ENCODE measurements at places on chromosomes 13 and 19.

- DNase-seq: no peak
These were observed 1339.4 kb downstream of the EFNB2 start for GRCh38 chr13:105196052-105196451.

DNA sequence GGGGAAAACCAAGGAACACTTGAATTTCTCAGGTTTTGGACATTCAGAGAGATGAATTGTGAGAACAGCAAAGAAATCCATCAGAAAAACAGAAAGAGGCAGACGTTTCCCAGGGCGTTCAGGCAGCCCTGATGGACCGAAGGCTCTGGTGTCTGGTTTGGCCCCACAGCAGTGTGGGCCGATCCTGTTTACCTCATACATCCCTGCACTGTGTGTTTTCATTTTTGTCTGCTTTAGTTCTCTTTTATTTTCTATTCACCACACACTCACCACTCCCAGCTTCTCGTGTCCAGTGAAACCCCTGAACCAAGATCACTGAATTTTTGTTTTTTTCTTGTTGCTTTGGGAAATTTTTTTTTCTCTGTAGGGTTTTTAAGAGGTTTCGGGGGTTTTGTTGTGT, 11.9 kb upstream of the WDR18 start:
- DNase-seq: no peak

GRCh38 chr19:13784731-13785452, 10.4 kb upstream of the ZSWIM4 start:
- no peak for DNase-seq

DNA sequence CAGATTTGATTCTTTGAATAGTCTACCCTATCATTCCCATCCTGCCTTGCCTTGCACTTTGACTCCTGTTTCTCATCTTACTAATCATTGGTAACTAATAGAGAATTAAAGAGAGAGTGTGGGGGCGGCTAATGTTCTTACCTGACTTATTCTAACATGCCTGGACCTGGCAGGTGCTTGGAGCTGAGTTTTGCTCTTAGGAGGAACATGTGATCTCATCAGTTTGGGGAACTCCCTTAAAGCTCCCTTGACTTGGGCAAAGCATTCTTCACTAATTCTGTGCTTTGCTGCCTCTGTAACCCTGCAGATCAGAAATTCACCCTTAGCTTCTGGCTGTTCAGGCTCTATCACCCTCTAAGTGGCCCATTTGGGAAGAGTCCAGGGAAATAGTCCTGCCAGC, 861.1 kb downstream of the GPC5 start:
- no peak for DNase-seq

GRCh38 chr13:49821216-49822009, 28.9 kb upstream of the KPNA3 start:
- DNase-seq: no peak

- DNase-seq: no peak
These were observed 1.8 kb downstream of the MYBPC2 start for GRCh38 chr19:50434525-50434924.

DNA sequence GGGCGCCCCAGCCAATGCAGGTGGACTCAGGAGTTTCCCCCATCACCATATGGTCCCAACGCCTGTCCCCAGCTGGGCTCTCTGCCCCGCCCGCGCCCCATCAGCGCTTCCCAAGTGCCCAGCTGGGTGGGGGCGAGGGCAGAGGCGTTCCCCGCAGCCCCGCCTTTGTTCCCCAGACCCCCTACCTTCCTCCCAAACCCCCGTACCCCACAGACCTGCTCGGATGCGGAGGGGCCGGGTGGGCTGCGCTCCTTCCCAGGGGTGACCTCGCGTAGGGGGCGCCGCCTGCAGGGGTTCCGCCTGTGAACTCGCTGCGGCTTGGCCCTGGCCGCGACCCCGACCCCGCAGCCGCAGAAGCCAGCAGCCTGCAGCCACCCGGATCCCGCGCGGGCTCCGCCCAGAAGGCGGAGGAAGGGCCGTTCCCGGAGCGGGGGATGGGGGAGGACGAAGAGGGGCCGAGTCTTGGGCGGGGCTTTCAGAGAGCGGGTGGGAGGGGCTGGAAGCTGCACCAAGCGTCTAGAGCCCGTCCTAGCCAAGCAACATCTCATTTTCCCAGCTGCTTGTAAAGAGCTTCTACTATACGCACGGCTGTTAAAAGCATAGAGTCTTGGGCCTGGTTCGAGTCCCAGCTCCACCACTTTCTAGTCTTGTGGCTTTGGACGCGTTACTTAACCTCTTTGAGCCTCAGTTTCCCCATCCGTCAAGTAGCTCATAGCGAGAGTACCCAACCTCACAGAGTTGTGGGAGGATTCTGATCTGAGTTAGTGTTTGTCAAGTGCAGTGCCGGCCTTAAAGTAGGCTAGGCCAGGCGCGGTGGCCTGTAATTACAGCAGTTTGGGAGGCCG, at the start of gene RAB3D:
Gene RAB3D (minus strand): TSS at position 404 of the 845 bp plus-strand sequence. CDS start 2,258 bp downstream, outside the sequence.
- DNase-seq: no peak

DNA sequence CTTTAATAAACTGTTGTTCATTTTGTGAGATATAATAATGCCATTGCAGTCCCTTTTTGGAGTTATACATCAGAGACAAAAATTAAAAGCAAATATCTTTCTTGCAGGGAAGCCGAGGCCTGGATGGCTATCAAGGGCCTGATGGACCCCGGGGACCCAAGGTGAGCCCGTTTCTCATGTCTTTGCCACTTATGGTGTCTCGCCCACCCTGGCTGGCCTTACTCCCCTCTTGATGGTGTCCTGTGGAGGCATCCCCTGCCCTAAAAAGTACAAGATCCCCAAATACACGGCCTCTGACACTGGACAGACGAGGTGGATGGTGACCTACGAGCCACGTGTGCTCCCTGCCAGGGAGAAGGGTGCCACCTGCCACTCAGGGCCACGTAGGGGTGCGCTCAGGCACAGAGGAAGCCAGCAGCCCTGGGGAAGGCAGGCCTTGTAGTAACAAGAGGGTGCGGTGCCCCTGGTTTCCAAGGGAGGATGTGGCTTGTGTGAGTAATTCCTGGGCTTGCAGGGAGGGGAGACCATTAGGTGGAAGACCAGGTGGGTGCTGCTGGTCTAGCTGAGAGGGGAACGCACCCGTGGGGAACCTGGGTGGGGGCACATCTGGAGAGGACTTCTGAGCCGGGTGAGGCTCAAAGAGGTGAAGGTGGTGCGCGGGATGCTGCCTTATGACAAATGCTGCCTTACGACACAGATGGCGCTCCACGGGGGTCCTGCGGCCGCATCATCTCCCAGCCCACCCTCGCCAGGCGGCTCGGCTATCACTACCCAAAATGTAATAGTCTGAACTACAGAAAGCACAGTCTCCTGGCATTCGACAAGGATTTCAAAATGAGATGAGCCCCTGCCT, 115.6 kb downstream of the RAB20 start:
- no peak for DNase-seq

DNA sequence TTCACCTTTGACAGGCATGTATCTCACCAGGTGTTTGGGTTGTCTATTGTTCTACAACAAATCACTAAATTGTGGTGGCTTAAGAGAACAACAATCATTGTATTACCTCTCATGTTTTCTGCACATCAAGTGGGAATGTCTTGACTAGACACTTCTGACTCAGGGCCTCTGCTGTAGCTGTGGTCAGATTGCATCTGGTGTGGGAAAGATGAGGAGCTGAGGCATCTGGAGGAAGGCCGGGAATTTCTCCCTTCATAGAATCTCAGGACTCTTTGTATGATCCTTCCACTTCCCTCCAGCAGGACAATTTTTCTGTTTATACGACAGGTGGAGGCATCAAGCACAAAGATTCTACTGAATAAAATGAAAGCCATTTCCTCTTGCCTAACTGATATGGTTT, 511.8 kb upstream of the NBEA start:
- DNase-seq: no peak

DNA sequence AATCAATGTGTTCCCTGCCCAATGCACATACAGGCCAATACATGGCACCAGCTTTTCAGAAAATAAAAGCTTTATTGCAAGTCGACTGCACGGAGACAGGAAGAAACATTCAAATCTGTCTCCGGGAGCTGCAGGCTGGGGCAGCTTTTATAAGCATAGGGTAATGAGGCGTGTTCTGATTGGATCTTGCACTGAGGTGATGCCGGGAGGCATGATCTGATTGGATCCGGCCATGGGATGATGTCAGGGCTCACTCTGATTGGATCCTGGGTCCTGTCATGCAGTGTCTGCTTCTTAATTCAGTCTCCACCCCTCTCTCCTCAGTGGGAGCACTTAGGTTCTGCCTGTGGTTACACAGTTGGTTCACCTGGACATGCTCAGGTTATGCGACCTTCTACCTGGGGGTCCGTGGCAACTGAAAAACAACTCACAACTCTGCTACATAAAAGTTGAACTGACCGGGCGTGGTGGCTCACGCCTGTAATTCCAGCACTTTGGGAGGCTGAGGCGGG, 11.8 kb upstream of the FBN3 start:
- DNase-seq: no peak

GRCh38 chr13:114063545-114064449, 68.6 kb downstream of the RASA3 start:
- no peak for DNase-seq

GRCh38 chr19:13847407-13848339, 29.3 kb upstream of the NANOS3 start:
- DNase-seq: peak; percentile 90

DNA sequence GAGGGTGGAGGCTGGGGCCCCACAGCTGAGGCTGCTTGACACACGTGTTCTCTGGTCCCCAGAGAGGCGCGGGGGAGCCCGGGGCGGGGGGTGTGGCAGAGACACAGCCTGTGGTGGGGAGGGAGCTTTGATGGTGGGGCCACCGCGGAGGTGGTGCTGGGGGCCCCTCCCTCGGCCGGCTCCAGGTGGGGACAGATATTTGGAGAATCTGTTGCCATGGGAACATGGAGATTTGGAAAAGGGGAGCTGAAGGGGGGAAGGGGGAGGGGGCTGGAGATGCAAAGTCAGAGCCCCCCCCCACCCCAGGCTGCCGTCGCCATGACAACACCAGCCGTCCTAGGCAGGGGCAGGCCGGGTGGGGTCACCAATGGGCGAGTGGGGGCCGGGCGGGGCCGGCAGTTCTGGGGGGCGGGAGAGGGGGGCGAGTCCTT, 1.2 kb downstream of the PRKCG start:
- no peak for DNase-seq

DNA sequence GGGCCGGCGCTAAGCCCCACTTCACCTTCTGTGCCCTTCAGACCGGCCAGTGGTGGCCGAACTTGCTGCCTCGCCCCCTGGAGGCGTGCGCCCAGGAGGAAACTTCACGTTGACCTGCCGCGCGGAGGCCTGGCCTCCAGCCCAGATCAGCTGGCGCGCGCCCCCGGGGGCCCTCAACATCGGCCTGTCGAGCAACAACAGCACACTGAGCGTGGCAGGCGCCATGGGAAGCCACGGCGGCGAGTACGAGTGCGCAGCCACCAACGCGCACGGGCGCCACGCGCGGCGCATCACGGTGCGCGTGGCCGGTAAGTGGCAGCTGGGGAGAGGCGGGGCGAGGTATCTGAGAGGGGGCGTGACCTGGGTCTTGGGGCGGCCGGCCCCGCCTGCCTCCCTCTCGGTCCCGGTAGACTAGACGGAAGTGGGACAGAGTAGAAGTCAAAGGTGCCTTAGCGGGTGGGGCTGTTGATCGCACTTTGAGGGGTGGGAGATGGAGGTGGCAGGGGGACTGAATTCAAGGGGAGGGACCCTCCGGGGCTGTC, 5.6 kb downstream of the ICAM5 start:
- no peak for DNase-seq

GRCh38 chr19:40193587-40193849, 2.3 kb downstream of the MAP3K10 start:
- no peak for DNase-seq

GRCh38 chr13:94168783-94169453, 310.6 kb downstream of the DCT start:
- DNase-seq: no peak

- DNase-seq: no peak
These were observed 331.7 kb downstream of the LIG4 start for GRCh38 chr13:107883561-107884175.

GRCh38 chr19:3710265-3710812, 2.2 kb downstream of the TJP3 start:
- no peak for DNase-seq

GRCh38 chr13:41465241-41465847, 8.0 kb downstream of the RGCC start:
- peak; percentile 24 for DNase-seq

- DNase-seq: no peak
These were observed 3.7 kb downstream of the FGF9 start for GRCh38 chr13:21674490-21675009.

- no peak for DNase-seq
These were observed 38.7 kb downstream of the KCTD4 start for GRCh38 chr13:45162194-45162593.

DNA sequence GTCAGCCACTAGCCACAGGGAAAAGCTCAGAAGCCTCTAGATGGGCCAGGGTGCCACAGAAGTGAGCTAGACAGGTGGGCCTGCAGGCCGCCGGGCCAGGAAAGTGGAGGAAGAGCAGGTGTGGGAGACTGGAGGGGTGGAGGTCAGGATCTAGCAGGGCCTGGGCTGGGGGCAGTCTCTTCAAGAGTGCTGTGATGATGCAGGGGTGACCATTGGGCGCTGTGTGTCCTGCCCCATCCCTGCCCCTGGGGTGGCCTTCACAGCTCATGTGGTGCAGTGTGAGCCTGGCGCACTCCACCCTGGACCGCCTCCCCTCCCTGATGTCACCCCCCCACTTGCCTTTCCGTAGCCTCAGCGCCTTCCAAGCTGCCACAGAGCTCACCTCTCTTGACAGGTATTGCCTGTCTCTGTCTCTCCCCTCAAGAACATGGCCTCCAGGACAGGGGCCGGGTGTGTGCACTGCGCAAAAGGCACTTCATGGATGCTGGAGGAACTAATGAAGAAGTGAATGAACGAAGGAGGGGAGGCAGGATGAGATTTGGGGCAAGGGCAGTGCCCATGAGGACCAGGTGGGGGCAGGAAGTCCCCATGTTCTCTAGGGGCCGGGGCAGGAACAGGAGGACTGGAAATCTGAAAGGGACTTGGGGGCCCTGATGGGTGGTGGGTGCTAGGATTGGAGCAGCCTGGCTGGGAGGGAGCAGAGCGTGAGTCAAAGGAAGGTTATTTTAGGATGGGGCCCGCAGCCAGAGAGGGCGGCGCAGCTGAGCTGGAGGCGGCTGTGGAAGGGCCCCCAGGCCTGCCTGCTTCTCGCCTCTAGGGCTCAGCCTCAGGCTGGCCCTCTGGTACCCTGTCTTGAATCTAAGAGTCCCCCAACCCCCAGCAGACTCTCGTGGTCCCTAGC, 6.6 kb downstream of the SSBP4 start:
- no peak for DNase-seq

DNA sequence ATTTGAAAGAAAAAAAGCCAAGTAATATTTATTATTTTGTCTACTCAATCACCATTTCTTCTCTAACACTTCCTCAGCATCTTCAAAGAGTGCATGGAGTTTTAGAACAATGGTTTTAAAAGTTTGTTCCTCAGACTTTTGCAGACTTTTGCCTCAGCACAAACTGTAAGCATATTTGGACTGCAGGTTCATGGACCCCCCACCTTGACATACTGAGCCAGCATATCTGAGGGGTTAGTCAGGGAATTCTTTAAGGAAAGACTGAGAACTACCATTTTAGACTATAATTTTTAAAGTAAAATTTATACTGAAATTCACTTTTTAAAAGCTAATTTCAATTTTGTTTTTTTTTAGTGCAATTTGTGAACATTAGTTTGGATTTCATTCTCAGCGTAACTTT, 1676.8 kb upstream of the PCDH20 start:
- DNase-seq: peak; percentile 13

GRCh38 chr19:33928458-33928950, 131.8 kb downstream of the KCTD15 start:
- no peak for DNase-seq

Measured in smooth muscle cell of the brain vasculature (primary cell).